ENCODE measurements at places on chromosomes 16 and 17.
A peak's percentile ranks its signal among the peaks of the same experiment; 100 is the strongest.

- no peak for DNase-seq
Observed at GRCh38 chr16:88780142-88781062, 4.6 kb downstream of the PIEZO1 start.

DNA sequence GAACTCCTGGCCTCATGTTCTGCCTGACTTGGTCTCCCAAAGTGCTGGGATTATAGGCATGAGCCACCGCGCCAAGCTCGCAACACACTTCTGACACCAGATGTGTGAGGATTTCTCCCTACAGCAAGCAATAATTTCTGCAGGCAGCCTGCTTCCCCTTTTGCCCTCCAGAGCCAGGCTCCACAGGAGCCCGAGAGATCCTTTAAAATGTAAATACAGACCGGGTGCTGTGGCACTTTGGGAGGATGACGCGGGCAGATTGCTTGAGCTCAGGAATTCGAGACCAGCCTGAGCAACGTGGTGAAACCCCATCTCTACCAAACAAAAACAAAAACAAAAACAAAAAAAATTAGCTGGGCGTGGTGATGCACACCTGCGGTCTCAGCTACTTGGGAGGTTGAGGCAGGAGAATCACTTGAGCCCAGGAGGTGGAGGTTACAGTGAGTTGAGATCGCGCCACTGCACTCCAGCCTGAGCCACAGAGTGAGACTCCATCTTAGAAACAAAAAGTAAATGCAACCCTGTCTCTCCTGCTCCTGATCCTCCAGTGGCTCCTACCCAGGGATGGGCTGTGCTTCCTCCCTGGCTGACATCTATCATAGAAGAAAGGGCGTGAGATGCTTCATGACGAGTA, 14.7 kb downstream of the C16orf96 start:
- DNase-seq, result no peak

DNA sequence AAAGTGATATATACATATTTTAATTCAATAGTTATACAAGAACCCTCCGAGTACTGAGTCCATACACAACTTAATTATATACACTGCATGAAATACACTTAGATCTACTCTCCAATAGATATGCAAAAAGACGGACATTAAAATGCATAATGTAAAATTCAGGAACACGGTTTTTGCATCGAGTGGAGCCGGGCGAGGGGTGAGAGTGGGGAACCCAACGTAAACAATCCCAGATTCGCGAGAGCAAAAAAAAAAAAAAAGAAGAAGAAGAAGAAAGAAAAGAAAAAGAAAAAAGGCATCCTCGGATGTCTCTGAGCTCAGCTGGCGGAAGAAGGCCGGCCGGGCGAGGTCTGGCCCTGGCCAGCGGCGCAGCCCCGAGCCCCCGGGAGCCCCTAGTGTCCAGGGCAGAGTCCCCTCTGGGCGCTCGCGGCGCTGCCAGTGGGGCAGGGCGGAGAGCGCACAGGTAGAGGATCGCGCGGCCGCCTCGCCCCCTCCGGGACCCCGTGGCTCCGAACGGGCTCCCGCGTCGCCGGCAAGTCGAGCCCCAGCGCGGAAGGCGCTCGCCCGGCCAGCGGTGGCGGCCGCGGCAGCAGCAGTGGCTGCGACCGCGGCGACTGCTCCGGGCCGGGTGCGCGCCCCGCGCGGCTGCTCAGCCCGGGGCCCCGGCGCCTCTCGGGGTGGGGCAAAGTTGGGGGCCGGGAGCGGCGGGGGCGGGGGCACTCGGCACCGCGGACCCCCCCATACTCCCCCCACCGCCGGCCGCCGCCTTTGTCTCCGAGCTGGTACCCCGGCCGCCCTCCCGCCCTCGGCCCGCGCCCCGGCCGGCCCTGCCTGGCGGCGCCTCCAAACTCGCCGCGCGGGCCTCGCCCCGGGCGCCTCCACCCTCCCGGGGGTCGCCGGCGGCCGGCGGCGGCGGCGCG, 9.6 kb upstream of the ZFHX3 start:
- DNase-seq, result no peak

DNA sequence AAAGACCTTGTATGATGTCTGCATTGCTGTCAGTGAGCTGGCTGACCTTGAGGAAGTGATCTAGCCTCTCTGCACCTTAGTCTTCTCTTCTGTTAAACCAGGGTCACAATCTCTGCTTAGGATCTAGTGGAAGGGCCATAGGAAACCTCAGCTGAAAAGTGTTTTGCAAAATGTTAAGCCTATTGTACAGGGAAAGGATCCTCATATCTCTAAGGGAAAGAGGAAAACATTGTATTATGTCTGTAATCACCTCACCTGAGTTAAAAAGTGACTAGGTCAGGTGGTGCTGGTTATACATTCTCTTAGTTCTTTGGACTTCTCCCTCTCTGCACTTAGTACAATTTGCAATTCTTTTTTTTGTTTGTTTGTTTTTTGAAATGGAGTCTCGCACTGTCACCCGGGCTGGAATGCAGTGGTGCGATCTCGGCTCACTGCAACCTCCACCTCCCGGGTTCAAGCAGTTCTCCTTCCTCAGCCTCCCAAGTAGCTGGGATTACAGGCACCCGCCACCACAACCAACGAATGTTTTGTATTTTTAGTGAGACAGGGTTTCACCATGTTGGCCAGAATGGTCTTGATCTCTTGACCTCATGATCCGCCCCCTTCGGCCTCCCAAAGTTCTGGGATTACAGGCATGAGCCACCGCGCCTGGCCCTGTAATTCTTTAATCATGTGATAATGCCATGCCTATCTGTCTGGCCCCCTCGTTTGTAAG, 2.0 kb upstream of the SEPHS2 start:
- DNase-seq, result no peak

DNA sequence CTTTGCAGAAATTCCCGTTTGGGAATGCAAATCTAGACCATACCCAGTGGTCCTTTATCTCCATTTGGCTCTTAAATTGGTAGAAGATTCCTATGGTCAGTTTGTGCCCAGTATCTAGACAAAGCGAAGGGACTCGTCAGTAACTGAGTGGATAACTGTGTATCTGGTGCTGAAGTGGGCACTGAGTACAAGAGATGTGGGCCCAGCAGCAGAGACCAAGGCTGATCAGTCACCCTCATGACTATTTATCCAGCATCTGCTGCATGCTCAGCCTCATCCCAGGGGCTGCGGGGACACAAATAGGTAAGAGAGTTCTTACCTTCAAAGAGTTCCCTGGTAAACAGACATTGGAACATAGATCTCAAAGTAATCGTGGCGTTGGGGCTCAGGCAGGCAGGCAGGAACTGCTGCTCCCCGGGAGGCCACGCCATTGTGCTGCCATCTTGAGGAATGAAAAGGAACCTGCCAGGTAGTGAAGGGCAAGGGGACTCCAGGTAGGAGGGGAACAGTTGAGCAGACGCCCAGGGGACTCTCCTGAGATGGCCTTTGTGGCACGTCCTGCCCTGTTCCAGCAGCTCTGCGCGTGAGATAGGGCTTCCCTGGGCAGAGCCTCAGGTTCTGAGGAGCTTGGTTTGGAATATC, 10.3 kb downstream of the NT5M start:
- DNase-seq, result peak; percentile 39

GRCh38 chr17:11908711-11909146, 88.5 kb downstream of the ZNF18 start:
- no peak for DNase-seq

- peak; percentile 24 for DNase-seq
Observed at GRCh38 chr16:27972500-27972899, 91.0 kb downstream of the GSG1L start.

DNA sequence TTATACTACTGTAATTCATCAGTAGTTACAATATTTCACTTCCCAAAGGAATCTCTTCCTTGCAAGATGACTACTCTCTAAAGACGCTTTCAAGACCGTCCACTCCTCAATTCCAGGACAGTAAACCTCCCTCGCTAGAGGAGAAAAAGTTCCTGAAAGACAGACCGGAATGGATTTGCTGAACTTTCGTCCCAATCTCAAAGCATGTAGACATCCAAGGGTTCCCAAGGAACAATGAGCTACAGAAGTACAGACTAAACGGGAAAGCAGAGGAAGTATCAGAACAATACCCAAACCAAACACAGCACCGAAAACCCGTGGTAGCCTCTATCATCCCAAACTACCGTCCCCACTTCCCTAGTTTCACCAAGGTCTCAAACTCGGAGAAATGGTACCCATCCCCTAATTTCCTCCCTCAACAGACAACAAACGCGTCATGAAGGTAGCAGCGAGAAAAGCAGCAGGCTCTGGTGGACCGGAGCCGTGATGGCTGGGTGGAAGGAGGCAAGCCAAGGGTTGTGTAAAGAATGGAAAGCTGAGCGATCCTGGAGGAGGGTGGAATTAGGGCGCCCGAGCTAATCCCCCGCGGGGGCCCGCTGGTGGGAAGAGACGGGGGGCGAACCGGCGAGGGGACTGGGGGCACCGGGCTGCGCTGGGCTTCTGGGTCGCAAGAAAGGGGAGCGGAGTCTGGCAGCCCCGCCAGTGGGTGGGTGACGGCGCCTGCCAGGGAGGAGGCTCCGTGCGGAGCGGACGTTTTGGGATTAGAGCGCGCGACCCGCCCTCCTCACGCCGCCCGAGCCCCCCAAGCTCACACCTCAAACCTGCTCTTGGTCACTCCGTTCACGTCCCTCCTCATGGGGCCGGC, 647 bp downstream of the FBXL20 start:
- no peak for DNase-seq

DNA sequence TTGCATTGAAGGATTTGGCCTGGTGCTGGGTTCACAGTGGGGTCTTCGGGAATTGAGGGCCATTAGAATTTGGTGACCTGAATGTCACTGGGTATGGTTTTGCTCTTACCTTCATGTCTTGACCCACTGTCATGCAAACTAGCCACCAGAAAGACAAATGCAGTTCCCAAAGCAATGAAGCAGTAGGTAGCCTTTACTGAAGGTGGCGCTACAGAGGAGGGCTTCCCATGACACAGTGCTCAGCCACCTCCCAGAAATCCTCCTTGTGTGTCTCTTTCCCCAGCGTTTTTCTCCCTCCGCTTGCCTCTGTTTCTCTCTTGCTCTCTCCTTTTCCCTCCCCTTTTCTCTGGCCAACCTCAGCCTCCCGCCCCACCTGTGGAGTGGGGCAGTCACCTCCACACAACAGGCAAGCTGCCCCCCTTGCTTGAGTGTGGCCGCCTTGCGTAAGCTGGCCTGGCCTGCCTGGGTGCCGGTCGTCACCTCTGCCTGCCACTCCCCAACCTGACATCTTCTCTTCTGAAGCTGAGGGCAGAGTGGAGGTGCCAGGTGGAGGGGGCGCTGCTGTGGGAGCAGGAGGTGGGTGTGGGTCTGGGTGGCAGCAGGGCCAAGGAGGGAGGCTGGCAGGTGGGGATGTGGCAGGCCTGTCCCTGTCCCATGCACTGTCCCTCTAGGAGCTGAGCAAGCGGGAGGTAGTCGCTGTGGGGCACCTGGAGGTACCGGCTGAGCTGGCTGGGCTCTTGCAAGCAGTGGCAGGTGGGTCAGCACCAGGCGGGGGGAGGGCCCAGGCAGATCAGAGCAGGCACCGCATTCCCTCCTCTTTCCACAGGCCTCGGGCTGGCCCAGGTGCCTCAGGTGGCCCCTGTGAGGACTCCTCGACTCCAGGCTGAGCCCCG, 34.7 kb downstream of the MYO15A start:
- peak; percentile 27 for DNase-seq

Data from NCI-H1436 (cell line).